H7 (cell line): ENCODE measurements at places on chromosomes 11 and 22. TPM values are rescaled to one million over a fixed set of nuclear protein-coding genes. Genes with fewer than 3 reads are reported as not detected.

Gene PPP1R14B
- total RNA-seq, result 461 and 540 TPM in 2 replicates

Gene ASPHD2
- 6.2 and 7.4 TPM in 2 replicates for total RNA-seq

Gene TRPC6
- 1.4 and 2.1 TPM in 2 replicates for total RNA-seq

Gene DAGLA
- 3.7 and 4.8 TPM in 2 replicates for total RNA-seq

Gene AMBRA1
- total RNA-seq, result 36.8 and 42.5 TPM in 2 replicates

- no peak for DNase-seq
Measured at GRCh38 chr11:28798286-28798685, 690.1 kb downstream of the METTL15 start.

DNA sequence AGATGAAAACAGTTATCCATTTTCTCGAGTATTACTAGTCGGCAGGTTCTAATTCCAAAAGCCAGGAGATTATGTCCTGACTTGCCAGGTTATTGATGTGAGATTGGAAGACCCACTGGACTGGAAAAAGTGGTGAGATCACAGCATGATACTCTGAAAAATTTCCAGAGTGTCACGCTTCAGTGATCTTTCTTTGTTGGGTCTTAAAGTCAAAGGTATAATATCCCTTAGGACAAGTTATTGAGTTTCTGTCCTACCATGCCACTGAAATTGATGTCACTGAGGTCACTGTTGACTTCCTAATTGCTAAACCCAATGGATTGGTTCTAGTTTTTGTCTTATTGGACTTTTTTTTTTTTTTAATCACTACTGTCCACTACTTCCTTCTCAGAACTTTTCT lies 104.5 kb upstream of the GRAMD1B start:
- DNase-seq, result no peak

DNA sequence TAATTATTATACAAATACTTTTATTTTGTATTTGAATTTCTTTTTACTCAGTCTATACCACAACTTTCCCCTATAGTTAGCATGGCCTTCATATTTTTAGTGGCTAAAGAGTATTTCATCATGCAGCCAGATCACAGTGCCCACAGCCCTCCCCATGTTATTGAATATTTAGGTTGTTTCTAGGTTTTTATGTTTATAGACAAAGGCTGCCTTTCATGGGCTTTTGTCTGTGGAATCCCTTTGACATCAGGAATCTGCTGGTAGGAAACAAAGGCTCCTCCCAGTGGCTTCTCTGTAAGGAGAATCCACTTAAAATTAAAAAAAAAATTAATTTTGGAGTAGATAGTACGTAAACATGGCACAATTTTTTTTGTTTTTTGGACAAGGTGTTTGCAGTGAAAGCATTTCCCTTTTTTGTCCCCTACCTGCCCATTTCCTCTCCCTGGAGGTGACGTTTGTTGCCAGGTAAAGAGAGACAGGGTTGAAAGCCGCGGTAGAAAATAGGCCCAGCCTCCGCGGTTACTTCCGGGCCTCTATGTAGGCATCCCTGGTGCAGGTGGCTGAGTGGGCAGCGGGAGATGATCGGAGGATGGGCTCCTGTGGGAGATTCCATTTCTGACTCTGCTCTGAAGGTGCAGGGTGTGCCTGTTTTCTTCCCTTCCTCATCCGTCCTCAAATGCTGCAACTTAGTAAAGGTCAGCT lies 82.2 kb upstream of the OR4B1 start:
- DNase-seq, result peak; percentile 51

GRCh38 chr11:8102296-8102915 lies 21.4 kb downstream of the TUB start:
- no peak for DNase-seq

DNA sequence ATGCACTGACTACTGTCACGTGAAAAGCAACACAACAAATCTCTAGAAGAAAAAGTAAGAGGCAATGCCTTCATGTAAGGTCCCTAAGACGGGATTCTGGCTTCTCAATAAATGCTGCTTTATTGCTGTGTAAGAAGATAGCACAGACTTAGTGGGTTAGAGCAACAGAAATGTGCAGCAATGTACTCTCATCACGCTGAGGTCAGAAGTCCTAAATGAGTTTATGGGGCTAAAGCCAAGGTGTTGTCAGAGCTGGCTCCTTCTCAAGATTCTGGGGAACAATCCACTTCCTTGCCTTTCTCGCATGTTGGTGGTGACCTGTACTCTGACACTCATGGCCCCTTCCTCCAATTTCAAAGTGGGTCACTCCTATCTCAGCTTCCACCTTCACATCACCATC lies 93.4 kb downstream of the SHANK2 start:
- DNase-seq, result no peak

GRCh38 chr11:65437436-65438227 lies 15.0 kb downstream of the NEAT1 start:
- no peak for DNase-seq

DNA sequence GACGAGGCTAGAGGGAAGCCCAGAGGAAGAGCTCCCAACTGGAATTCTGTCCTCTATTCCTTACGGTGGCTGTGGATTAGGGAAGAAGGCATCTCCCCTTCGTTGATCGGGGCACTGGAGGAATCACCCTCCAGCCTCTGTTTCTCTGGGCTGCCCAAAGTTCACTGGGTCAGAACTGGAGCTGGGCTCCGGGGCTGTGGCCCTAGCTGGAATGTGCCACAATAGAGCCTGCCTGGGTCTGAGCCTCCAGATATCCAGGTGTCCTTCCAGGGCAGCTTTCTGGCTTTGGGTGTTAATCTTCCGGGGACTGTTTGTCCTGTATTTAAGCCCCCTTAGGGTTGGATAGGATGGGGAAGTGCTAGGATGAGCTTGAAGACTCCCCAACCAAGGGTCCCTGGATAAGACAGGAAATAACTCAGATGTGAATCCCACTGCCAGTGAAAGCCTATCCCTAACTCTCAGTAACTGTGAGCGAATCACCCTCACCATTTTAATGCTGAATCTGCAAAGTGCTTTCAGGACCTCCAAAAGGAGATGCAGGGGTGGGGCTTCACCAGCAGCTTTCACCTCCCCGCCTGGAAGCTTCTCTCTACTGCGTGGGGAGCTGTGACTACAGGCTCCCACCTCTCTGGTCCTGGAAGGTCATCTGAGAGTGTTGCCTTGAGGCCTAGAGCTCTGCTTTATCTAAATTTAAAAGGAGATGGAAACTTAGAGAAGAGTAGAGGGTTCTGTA lies 9.5 kb downstream of the YPEL4 start:
- no peak for DNase-seq

DNA sequence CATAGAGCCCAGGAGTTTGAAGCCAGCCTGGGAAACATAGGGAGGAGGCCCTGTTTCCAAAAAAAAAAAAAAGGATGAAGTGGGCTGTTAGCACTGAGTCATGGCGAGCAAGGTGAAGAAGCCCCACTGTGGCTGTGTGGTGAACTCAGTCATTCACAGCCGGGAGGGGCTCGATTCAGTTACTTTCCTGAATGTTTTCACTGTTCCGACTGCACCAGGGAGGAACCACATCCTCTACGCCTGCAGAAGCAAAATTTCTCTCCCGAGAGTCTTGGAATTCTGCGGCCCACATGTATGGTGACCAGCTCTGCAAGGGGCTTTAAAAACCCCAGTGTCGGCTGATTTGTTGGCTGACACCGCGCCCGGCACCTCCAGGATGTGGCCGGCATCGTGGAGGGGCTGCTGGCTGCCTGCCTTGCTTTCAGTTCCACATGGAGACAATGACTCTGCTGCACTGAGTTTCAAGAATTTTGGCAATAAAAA lies 27.8 kb upstream of the GRAMD4 start:
- DNase-seq, result no peak

DNA sequence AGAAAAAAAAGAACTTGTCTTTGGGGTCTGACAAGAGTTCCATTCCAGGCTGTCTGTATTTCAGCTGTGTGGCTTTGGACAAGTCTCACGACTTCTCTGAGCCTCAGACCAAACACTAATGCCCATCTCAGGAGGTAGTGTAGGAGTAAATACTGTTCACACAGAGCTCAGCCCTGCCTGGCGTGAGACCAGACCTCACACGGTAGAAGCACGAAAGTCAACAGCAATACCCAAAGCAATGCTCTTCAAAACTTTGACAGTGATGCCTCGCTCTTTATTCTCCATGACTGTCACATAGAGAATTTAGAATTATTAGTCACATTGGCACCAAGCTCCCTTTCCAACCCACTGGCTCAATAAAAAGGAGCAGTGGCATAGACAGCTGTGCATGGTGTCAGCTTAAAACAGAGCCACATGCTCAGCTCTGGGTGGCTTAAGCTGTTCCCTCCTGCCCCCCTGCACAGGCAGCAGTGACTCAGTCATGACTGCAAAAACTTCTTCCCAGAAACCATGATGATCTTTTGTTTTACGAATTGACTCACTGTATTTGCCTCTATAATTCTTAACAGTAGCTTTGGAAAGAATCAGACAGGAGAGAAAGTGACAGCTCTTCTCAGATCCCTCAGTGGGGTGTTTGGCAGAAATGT lies 74.0 kb upstream of the PHF21B start:
- DNase-seq, result no peak
